Stimulated activated CD8-positive, alpha-beta memory T cell treated with anti-CD3 and anti-CD28 coated beads, Interleukin-2, amount 100 ng/mL, for 1 hour (primary cell): ENCODE measurements at places on chromosomes 6 and 20.

- no peak for DNase-seq
Observed at GRCh38 chr6:110329714-110330436, 28.3 kb downstream of the METTL24 start.

GRCh38 chr20:32411955-32412706 lies 54.0 kb downstream of the ASXL1 start:
- no peak for DNase-seq

GRCh38 chr6:91029211-91029610 lies 442.3 kb upstream of the MAP3K7 start:
- DNase-seq = no peak

DNA sequence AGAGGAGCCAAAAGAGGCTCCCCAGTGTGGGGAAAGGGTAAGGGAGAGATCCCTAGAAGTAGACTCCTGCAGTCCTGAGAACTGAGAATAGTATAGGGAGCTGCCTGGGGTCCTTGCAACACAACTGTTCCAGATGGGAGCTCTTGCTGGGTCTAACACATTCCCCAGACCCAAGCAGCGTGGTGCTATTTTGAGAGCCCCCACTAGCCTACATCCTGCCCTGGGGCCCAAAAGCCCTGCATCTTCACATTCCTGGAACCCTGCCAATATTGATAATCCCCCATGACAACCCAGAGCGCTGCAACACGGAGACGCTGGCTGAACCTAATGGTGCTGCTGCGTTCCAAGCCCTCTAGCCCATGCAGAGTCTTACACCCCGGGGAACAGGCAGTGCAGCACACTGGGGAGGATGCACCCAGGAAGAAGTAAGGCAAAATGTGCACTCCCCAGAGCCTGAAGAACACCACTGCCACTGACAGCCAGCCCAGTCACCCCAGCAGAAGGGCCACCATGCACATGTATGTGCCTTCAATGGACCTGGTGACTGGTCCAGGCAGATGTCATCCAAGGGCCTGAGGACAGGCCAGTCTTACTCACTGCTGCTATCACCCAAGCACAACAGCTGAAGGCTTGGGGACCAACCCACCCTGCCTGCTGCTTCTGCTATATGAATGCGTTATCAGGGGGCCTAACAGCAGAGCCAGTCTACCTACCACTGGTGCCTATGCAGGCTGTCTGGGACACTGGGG lies 7.0 kb upstream of the RNF217 start:
- no peak for DNase-seq

DNA sequence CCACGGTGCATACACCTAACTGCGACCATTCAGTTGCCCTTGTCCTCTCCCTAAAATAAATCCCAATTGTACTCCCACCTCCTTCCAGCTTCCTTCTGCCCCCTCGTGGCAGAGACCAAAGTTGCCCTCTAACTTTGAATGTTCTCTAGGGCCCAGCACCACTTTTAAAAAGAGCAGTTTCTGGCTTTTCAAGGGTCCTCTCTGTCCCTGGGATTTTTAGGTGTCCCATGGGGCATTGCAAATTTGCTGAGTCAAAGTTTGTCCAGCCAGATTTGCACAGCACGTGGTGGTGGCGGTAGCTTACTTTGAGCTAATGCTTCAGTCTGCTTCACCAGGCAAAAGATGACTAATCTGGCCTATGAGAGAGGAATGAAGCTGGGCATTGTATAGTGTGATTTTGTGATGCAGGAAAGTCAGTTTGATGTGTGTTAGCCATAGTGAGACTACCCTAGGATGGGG lies 100.2 kb downstream of the PERP start:
- DNase-seq = no peak

GRCh38 chr6:3457710-3458602 lies 1.1 kb upstream of the SLC22A23 start:
- no peak for DNase-seq

GRCh38 chr20:37137547-37137946 lies 41.6 kb upstream of the RPN2 start:
- DNase-seq = no peak

- DNase-seq = no peak
Observed at GRCh38 chr6:7282097-7282906, 30.7 kb downstream of the SSR1 start.

GRCh38 chr6:3409699-3410384 lies 47.0 kb downstream of the SLC22A23 start:
- no peak for DNase-seq

DNA sequence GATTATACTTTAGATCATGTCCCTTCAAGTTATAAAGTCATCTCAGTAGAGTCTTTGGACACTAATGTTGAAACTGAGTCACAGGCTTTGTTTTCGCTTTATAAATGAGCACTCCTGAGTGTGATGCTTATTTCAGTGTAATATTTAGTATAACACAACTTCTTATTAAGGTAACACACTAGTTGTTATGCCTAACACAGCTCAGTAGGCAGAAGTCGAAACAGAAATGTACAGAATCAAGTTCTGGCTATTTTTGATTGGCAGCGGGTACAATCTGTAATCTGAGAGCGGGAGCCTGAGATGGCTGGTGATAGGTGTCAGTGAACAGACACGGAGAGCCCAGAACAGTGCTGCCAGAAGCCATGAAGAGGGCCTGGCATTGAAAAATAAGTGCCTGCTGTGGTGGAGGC lies 11.4 kb downstream of the HECA start:
- DNase-seq = no peak

GRCh38 chr6:138499303-138500018 lies at the start of gene NHSL1:
Gene NHSL1 (minus strand): TSS chr6:138499494. CDS start chr6:138499290, 204 bp downstream.
- no peak for DNase-seq

GRCh38 chr6:43702534-43703440 lies 15.2 kb upstream of the MRPS18A start:
- DNase-seq = no peak

- DNase-seq = no peak
Observed at GRCh38 chr20:25039697-25040437, 18.1 kb downstream of the ACSS1 start.

DNA sequence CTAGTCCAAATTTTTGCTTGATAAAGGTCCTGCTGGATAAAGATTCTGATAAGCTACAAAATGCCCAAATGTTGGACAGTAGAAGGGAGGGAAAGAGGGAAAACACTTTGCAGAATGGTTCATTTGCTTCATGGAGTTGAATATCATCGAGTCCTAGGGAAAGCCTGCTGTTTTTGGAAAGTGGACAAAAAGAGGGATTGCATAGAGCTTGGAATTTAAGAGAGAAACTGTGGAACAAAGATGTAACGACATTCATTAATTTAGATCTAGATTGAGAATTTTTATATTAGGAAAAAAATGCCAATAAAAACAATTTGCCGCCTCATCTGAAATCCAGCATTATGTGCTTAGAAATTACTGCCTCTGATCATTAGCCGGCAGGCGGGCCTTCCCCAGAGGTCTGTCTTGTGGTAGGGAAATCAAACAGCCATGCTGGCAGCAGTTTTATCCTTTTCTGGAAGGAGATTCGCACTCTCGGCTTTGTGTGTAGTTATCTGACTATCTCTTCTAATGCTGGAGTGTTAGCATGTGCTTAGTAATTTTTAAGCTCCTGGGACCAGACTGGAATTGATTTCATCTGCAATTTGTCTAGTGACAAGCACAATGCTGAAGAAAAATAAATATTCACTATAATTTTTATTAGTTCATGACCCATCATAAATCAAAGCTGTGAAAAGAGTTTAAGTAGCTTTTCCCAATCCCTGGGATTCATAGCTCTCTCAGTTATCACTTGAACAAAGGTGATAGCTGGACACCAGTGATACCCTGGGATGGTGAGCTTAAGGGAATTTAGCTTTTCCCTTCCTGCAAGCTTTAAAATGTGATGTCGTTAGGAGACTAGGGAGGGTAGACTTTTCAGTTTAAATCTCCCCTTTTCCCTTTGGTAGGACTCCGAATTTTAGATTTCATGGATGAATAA lies 329.5 kb downstream of the PRL start:
- DNase-seq = no peak

DNA sequence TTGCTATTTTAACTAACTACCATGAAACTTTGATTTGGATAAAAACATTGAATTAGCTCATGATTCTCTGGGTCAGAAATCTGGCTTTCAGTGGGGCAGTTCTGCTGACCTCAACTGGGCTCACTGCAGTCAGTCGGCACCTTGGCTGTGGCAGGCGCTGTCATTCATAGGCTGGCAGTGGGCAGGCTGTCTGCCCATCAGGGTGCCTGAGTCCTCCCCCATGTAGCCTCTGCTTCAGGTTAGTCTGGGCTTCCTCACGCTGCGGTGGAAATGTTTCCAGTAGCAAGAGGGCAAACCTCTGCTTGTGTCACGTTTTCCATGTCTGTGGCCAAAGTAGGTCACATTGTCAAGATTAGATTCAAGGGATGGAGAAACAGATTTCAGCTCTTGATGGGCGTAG lies 251.0 kb upstream of the TCF21 start:
- no peak for DNase-seq

DNA sequence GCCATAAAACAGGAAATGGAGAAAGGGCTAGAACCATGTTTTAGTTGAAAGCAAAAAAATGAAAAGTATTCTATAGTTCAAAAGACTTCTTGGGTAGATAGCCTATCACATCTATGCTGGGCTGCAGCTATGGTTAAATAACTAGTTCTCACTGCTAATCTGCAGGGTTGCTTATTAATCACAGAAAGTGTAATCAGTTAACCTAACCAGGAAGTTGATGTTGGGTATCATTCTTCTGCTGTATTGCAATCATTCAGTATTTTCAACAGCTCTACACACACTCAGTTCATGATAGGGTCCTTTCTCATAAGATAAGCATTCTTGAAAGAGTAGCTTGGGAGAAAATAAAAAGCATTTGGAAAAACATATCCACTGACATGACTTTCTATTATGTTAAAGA lies 135.2 kb upstream of the TCF21 start:
- no peak for DNase-seq

- no peak for DNase-seq
Observed at GRCh38 chr6:105836379-105836778, 249.8 kb upstream of the PRDM1 start.

DNA sequence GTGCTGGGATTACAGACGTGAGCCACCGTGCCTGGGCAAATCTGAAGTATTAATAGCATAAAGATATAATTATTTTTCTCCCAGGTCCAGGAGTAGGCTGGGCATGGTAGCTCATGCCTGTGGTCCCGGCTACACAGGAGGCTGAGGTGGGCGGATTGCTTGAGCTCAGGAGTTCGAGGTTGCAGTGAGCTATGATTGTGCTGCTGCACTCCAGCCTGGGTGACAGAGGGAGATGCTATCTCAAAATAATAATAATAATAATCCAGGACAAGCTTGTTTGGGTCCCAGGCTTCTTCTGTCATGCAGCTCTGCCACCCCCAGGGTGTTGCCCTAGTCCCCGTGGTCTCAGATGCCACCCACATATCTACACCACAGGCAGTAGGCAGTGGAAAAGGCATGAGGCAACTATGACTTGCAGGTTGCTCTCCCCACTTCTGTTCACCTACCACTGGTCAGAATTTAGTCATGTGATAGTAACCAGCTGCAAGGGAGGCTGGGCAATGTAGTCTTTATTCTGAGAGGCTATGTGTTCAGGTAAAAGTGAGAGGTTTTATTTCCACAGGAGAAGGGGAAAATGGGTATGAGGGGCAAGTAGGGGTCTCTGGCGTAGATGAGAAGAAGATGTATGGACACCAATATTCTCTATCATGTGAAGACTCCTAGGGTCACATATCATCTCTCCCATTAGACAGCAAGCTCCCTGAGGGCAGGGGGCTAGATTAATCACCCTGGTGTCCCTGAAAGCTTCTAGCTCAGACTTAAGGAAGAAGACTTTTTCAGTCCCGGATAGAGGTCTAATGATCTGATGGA lies 25.7 kb downstream of the TCF15 start:
- DNase-seq = no peak

GRCh38 chr6:116359131-116359530 lies 11.6 kb upstream of the DSE start:
- no peak for DNase-seq

DNA sequence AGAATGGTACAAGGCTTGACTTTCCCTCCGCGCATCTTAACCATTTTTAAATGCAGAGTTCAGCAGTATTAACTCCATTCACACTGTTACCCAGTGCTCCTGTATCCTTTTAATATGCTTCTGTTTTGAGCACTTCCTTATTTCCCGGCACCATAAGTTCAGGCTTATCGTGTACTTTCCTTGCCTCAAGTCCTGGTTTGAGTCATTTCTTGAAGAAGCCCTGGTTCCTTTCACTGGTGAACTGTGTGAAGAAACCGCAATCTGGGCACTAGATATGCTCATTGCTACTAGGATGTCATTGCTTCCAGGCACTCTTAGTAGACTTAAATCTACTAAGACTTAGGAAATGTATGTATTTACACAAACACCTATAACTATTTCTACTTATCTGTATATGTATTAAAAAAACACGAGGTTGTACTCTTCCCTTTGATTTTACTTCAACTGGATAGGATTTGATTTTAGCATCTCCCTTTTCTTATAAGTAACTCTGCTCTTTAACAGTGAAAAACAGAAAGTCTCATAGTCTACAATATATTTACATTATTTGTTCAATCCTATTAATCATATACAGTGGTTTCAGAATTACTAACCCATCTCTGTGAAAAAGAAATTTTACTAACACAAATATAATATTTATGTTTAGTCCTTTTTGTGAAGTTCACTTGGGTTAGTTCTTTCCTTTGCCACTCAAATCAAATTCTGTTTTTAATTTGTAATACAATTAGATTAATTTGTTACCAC lies 135.5 kb downstream of the CDKAL1 start:
- DNase-seq = no peak

DNA sequence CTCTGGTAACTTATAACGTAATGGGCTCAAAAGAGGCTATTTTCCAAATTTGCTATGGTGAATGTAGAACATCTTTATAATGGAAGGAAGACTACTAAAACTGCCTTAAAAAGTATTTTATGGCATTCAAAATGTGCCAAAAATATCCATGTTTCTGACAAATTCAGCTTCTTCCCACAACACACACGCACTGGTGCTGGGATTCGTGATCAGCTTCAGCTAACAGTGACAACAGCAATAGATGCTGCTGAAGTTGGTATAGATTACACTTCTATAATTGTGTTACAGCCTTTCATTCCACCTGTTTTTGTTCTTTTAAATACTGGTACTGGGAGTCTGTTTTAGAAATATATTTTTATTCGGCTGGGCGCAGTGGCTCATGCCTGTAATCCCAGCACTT lies 19.0 kb downstream of the NUDT3 start:
- DNase-seq = no peak

DNA sequence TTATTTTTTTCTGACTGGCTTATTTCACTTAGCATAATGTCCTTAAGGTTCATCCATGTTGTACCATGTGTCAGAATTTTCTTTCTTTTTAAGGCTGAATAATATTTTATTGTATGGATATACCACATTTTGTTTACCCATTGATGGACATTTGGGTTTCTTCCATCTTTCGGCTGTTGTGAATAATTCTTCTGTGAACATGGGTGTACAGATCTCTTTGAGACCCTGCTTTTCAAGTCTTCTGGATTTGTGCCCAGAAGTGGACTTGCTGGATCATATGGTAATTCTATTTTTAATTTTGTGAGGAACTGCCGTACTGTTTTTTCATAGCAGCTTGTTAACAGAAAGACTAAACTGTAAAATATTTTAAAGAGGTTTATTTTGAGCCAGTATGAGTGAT lies 94.6 kb upstream of the TMEM181 start:
- no peak for DNase-seq

GRCh38 chr6:15948930-15949900 lies 179.7 kb upstream of the MYLIP start:
- DNase-seq = no peak
